ENCODE measurements at places on chromosomes 13 and 19.

GRCh38 chr13:113350065-113350937 is 13.6 kb downstream of the GRTP1 start:
- no peak for DNase-seq

DNA sequence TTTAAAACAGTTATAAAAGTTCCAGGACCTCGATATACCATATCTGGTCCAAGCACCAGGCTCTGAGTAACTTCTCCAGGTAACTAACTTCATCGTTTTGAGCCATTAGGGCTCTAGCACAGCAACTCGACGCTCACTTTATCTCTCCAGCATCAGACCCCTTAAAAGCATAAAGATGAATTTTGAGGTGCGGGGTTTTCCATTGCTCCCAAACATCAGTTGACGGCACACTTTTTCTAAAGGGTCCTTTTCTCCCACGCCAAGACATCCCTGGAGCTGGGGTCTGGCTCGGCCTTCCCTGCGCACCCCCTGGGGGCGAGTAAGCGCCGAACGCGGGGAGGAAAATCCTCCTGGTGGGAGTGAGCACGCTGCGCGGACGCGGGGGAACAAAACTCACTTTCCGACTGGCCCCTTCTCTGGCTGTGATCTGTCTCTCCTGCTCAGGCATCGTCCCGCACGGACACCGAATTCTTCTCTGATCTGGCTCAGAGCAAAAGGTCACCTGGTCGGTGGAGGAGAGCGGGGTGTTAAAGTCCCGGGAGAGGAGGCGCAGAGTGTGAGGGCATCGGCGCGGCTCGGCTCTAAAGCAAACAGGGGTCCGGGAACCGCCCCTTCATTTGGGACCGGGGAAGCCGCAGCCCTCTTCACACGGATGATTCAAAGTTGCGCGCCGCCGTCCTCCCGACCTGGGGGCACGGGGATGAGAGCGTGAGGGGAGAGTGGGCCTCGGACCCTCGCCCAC is at the start of gene ATP7B:
TSS of gene ATP7B (minus strand) at position 561 of the 742 bp plus-strand sequence. CDS start at position 448, 113 bp downstream.
- DNase-seq, result no peak

DNA sequence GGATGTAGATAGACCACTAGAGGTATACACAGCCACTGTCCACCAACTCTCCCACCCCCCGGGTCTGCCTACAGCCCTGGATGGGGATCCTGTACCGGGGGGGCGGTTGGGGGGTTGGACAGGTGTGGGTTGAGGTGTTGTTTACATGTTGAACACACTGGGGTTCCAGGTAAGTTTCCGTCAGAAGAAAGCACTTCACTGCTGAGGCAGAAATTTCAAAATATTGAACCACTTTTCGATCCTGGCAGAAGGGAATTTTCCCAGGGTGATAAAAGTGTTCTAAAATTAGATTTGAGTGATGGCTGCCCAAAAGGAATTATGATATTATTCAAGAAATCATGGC is 6.6 kb upstream of the CEACAM16 start:
- DNase-seq, result no peak

DNA sequence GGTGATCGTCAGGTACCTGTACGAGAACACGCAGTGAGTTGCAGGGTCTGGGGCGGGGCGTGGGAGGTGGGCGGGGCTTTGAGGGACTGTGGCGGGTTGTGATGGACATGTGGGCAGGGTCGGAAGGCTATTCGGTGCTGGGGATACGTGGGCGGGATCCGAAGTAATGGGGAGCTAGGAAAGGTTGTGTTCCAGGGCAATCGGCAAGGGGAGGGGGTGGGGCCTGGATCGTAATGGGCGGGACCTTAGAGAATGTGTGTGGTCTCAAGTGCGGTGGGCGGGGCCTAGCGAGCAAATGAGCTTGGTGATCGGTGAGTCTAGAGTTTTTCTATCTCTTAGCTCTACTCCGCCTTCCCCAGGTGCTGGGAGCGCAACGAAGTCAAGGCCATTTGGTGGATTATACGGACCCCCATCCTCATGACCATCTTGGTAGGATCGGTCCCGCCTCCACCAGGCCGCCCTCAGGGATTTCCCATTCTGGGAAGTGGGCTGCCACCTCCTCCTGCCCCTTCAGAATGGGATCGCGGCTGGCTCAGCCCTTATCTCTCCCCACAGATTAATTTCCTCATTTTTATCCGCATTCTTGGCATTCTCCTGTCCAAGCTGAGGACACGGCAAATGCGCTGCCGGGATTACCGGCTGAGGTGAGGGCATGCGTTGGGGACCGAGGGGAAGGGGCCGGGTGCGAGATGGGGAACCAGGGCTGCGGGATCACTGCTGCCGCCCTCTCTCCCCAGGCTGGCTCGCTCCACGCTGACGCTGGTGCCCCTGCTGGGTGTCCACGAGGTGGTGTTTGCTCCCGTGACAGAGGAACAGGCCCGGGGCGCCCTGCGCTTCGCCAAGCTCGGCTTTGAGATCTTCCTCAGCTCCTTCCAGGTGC is 9.6 kb downstream of the GIPR start:
- DNase-seq, result peak; percentile 80

GRCh38 chr13:26047040-26047439 is 4.8 kb downstream of the SHISA2 start:
- DNase-seq, result no peak

DNA sequence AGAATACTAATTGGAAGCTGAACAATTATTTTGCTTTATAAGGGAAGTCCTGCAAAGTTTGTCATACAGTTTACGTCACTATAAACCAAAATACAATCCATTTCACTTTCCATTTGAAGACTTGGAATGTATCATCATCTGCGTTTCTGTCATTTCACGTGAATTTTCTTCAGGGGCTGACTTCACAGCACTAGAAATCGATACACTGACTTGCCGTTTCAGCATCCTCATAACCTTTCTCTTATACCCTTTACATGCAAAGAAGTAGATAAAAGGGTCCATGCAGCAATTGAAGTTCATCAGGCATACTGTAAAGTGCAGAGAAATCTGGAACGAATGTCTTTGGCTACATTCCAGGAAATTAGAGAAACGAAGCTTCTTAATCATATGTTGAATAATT is 12.2 kb downstream of the GPR183 start:
- no peak for DNase-seq

- no peak for DNase-seq
Observed at GRCh38 chr19:29422486-29423085, 103.2 kb upstream of the VSTM2B start.

- no peak for DNase-seq
Observed at GRCh38 chr13:111204438-111205177, 89.5 kb downstream of the ARHGEF7 start.

- no peak for DNase-seq
Observed at GRCh38 chr13:30477346-30478195, 11.8 kb upstream of the HMGB1 start.

DNA sequence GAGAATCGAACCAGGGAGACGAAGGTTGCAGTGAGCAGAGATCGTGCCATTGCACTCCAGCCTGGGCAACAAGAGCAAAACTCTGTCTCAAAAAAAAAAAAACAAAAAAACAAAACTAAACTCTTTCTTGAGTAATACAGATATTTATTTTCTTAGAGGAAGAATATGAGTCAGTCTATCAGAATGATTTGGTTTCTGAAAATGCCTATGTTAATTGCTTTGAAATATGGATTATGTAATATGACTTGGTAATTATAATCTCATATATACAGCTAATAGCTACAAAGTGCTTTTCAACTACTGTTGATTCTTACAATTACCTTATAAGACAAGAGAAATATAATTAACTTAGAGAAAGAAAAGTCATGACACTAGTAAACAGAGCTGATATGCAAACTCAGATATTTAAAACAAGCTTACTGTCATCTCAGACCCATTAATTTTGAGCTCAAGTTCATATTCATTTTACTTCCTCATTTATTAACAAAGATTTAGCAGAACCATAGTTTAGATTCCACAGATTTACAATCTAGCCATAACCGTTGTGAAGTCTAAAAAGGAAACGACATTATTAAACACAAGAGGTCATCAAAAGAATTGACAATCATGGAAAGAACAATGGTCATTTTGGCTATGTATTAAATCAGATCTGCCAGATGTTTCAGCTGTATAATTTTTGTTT is 88.0 kb downstream of the TBC1D4 start:
- no peak for DNase-seq

GRCh38 chr19:41887711-41888382 is 4.9 kb downstream of the ARHGEF1 start:
- DNase-seq, result no peak

GRCh38 chr13:105979131-105980011 is 556.1 kb downstream of the EFNB2 start:
- DNase-seq, result no peak

GRCh38 chr13:52744842-52745375 is 5.3 kb upstream of the CNMD start:
- no peak for DNase-seq

Measured in left kidney (tissue), 8 donors.